ENCODE measurements at places on chromosomes 11 and 22.
A peak's percentile ranks its signal among the peaks of the same experiment; 100 is the strongest.

DNA sequence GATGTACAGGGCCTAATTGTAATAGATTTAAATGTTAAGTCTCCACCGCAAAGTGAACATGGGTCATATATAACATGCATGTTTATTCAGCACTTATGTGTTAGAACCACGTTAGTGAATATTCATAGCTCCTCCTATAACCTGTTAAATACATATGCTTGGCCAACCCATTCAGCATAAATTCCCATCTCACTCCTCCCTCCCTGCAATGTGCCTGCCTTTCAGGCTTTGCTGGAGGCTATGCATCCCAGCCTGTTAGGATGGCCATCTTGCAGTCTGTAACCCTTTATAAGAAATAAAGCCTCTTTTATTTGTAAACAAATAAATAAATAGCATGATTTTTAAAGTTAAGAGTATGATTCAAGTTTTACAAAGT lies 1.7 kb upstream of the OOSP4A start:
- DNase-seq: no peak

GRCh38 chr22:38316364-38317121 lies 690 bp downstream of the CSNK1E start:
- DNase-seq: peak; percentile 82

GRCh38 chr22:29700206-29700899 lies 19.4 kb upstream of the CABP7 start:
- peak; percentile 12 for DNase-seq

GRCh38 chr11:109046284-109046992 lies 375.6 kb upstream of the C11orf87 start:
- no peak for DNase-seq

GRCh38 chr11:70541699-70542098 lies 143.4 kb downstream of the CTTN start:
- no peak for DNase-seq

DNA sequence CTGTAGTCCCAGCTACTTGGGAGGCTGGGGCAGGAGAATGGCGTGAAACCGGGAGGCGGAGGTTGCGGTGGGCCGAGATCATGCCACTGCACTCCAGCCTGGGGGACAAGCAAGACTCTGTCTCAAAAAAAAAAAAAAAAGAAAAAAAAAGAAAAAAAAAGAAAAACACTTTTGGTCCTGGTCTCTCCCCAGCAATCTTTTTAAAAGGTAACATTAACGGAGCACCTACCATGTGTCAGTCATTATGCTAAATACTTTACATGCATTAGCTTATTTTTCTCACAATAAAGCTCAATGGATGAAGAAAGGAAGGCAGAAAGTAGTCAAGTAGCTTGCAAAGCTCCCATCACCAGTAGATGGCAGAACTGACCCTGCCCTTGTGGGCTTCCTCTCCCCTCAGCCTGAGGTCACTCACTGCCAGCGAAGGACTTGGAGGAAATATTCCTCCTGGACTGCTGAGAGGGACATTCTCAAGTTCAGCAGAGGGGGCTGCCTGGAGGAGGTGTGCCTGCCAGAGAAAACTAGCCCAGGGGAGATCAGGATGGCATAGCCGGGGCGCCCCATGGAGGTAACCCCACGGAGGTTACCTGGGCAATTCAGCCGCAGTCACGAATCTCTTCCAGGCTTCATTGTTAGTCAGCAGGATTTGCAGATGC lies 15.5 kb downstream of the APOL3 start:
- DNase-seq: peak; percentile 79

- DNase-seq: no peak
Observed at GRCh38 chr22:23695571-23696325, 4.9 kb downstream of the RGL4 start.

DNA sequence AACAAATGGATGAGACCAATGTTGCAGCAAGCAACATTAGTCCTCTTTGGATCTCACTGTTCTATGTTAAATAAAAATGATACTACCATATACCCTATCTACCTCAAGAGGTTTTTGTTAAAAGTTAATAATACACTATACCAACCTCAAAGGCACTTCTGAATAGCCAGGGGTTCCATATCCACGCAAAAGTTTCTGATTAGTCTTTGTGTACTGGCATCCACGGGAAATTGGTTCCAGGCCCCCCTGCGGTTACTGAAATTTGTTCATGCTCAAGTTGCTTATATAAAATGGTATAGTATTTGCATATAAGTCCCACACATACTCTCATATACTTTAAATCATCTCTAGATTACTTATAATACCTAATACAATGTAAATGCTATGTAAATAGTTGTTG lies 585.7 kb downstream of the INSC start:
- no peak for DNase-seq

DNA sequence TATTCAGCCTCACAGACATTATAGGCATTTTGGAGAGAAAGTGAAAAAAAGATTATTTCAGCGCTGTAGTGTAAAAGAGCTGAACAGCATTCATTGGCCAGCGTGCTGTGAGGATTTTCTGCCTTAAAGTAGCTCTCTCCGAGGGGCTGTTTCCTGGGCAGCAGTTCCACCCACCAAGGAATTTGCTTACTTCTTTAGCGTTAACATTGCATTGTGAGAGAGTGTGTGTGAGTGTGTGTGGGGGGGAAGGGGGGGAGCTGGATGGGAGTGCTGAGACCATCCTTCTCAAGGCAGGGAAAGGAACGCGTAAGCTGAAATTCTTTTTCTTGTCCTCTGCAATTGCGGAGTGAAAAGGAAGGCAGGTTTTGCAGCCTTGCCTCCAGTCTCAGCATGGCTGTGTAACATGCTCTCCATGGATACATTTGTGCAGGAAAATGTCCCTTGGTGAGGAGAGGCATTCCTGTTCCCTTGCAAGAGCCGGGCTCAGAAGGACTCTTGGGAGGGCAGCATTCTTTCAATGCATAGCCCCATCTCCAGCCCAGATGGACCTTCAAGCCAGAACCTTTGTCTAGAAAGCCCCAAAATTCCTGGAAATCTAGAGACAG lies 159.9 kb upstream of the NAV2 start:
- no peak for DNase-seq

DNA sequence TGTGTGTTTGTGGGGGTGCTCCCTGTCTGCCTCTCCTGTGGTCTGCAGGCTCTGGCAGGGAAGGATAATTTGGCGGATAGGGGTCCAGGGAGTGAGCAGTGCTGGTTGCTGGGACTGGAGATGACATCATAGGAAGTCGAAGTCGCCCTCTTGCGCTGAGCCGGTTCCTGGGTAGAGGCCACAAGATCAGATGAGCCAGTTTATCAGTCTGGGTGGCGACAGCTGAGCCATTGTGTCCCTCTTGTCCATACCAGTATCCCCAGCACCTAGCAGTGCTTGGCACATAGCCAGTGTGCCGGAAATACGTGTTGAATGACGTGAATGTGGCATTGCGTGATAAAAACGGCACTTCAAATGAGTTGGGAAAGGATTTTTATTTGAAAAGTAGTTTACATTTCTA lies 9.8 kb downstream of the APOL5 start:
- peak; percentile 23 for DNase-seq

- no peak for DNase-seq
Observed at GRCh38 chr11:130902380-130902779, 13.9 kb downstream of the SNX19 start.

DNA sequence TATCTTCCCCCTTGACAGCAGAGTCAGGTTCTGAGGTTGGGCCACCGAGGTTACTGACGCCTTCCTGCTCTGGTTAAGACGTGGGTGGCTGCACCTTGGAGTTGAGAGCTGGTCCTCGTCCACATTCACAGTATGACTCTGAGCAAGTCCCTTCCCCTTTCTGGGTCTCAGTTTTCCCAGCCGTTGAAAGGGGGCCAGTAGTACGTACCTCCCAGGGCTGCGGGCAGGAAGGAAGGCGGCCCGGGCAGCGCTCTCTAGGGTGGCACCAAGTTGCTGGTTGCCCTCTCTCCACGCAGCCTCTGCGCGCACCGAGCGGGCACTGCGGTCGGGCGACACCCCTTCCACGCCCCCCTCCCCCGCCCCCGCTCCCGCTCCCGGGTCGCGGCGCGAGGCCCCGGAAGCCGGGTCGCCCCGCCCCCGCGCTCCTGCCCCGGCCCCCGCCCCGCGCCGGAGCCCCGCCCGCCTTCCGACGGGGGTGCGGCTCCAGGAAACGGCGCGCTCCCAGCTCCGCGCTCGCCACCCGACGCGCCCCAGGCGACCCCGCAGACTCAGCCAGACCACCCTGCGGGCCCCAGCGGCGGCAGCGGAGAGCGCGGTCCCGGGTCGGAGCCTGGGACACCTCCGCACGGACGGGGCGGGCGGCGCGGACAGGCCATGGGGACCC lies at the start of gene EHBP1L1:
Gene EHBP1L1 (plus strand): TSS at position 486 of the 664 bp plus-strand sequence. CDS start 250 bp downstream, outside the sequence.
- DNase-seq: peak; percentile 80

GRCh38 chr11:921921-922678 lies 3.6 kb upstream of the AP2A2 start:
- DNase-seq: no peak

GRCh38 chr22:19523240-19524169 lies 705 bp downstream of the CLDN5 start:
- DNase-seq: peak; percentile 34

- DNase-seq: peak; percentile 14
Observed at GRCh38 chr22:22248878-22249277, 4.3 kb downstream of the VPREB1 start.

GRCh38 chr11:73280626-73281025 lies 8.5 kb downstream of the P2RY6 start:
- DNase-seq: no peak

DNA sequence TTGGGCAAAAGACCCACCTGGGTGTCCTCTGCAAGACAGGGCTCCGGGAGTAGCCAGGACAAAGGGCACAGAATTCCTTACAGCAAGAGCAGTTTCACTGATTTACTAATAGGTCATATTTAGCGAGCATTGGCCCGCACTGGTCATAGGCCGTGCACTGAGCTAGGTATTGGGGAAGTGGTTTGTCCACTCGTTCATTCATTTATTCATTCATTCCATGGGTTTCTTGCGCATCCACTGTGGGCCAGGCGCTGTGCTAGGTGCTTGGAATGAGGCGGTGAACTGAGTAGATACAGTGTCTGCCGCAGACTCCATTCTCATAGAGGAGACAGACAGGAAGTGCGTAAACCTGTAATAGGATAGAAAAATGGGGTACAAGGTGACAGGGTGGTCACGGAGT lies 13.2 kb upstream of the LINC01488 start:
- no peak for DNase-seq

- DNase-seq: no peak
Observed at GRCh38 chr22:48635816-48636215, 1191.9 kb downstream of the BRD1 start.

GRCh38 chr11:96012086-96012824 lies 88.3 kb upstream of the MTMR2 start:
- DNase-seq: peak; percentile 83

DNA sequence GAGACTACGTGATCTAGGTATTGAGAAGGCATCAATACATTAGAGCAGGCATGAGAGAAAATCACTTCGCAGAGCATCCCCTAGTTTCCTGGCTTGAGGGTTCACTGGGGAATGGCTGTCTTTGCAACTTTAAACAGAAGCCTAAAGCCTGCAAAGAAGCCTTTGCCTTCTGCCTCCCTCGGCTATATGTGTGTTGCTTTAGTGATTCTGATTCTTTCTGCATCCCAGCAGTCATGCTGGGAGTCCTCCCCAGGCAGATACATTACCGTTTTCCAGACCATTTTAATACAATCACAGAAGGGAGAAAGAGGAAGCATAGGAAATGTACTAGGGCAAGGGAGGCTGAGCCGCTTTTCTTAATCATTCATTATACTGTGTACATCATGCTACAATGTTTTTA lies 773.2 kb upstream of the LRRC4C start:
- no peak for DNase-seq

- no peak for DNase-seq
Observed at GRCh38 chr11:40273192-40273732, 1186.2 kb downstream of the LRRC4C start.

- DNase-seq: peak; percentile 5
Observed at GRCh38 chr11:74418509-74418895, 20.3 kb upstream of the PGM2L1 start.

DNA sequence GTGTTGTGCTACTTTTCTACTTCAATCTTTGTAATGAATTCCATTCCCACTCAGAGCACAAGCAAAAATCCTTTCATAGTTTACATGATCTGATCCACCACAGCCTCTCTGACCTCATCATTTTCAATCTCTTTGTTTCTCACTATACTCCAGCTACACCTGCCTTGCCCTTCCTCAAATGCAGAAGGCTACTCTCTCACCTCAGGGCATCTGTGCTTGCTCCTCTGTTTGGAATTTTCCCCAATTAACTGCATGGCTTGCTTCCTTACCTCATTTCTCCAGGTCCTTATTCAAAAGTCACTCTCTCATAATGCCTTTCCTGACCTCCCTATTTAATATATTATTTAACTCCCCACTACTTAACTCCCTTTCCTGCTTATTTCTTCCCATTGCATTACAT lies 100.6 kb upstream of the OLFML1 start:
- DNase-seq: no peak

- no peak for DNase-seq
Observed at GRCh38 chr11:67332081-67332691, 21.2 kb downstream of the POLD4 start.

DNA sequence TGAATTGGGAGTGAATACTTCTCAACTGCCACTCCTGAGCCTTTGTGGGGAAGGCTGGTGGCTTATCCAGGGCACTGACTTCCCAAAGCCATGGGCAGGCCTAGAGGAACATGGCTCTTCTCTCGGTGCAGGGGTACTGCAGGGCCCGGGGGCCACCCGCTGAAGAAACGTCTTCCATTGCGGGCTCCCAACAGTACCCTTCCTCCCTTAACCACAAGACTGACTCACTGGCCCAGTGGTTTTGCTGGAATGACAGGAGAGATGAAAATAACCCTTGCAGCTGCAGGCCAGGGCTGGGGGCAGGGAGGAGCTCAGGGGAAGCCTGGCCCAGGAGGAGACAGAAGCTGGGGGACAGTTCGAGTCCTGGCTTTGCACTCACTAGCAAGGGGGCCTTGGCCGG lies 13.5 kb downstream of the TXN2 start:
- no peak for DNase-seq

GRCh38 chr11:60672255-60672654 lies 27.2 kb upstream of the MS4A8 start:
- no peak for DNase-seq

DNA sequence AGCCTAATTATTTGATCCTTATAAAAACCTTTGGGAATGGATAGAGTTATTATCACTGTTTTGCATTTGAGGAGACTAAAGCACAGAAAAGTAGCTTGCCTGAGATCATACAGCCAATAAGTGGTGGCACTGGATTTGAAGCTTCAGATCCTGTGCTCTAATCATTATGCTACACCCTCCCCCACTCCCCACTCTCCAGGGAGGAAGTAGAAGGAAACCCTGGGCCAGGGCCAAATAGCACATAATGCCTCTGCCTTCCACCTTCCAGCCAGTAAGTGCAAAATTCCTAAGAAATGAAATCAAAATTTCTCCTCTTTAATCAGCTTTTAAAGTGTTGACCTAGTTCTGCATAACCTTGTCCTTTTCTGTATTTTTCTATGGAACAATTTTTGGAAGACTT lies 61.6 kb downstream of the SIK2 start:
- no peak for DNase-seq

DNA sequence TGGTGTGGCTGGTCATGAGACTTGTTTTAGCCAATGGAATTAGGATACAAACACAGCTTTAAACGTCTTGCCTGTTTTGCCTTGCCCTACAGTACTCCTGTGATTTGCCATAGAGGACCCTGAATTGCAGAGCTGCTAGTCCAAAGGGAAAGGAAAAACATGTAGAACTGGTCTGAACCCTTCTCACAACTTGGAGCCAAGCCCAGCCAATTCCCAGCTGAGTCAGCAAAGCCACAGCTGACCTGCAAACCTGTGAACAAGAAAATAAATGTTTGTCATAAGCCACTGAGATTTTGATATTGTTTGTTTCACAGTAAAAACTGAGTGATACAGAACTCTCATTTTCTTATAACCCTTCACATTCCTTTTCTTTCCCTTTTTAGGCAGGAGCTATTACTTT lies 360.5 kb upstream of the API5 start:
- no peak for DNase-seq
